ENCODE measurements at places on chromosomes 1 and 21.

GRCh38 chr1:58844176-58844575, 60.3 kb upstream of the JUN start:
- DNase-seq = no peak

GRCh38 chr1:27343639-27344025, 1.8 kb downstream of the SYTL1 start:
- DNase-seq = no peak

GRCh38 chr1:4965346-4966075, 311.1 kb downstream of the AJAP1 start:
- no peak for DNase-seq

GRCh38 chr1:21149855-21150432, 26.8 kb downstream of the EIF4G3 start:
- DNase-seq = no peak

GRCh38 chr1:162021124-162021523, 2.5 kb downstream of the OLFML2B start:
- no peak for DNase-seq

DNA sequence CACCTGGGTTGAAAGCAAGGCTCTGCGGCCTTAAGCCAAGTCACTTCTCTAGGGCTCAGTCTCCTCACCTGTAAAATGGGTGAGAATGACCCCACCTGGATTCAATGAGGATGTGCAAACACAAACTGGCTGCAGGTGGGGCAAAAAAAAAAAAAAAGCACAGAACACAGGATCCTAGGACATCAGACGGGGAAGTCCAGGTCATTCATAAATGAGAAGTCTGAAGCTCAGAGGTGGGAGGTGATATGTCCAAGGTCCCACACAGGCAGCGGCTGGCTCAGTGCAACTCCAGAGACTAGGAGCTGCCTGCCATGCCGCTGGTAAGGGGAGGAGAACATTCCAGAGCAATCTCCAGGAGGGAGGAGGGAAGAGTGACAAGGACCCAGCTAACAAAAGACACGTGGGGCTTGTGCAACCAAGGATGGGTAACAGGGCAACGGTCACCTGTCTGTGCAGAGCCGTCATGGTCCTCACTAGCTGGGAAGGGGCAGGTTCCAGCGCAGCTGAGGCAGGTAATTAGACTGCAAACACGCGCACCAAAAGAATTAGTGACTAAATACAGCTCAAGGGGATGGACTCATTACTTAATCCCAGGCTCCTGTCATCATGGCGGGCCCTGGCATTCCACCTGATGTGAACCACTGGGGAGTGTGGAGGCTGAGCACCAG, 19.5 kb downstream of the IFFO2 start:
- DNase-seq = no peak

DNA sequence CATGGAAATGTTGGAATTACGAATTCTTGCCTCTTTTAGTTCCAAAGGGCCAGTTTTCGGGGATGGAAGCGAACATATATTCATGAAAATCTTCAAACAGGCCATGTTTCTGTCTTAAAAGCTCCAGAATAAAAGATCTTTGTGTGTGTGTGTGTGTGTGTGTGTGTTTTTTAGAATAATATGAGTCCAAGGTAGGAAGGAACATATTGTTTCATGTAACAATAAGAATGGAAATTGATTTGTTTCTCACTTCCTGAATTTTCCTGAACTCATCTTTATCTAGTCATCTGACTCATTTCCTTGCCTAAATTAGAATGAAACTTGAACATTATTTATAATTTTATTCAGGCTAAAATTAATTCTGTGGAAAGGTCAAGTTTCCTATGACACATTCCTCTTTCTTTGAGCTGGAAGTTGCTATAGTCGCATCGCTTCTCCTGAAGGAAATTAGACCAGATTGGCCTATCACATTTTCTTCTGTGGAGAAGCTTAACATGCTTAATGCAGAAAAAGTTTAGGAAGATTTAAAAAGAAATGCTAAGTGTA, 805.1 kb upstream of the ADAMTS5 start:
- DNase-seq = no peak

GRCh38 chr1:236535662-236536161, 11.9 kb downstream of the LGALS8 start:
- DNase-seq = no peak

DNA sequence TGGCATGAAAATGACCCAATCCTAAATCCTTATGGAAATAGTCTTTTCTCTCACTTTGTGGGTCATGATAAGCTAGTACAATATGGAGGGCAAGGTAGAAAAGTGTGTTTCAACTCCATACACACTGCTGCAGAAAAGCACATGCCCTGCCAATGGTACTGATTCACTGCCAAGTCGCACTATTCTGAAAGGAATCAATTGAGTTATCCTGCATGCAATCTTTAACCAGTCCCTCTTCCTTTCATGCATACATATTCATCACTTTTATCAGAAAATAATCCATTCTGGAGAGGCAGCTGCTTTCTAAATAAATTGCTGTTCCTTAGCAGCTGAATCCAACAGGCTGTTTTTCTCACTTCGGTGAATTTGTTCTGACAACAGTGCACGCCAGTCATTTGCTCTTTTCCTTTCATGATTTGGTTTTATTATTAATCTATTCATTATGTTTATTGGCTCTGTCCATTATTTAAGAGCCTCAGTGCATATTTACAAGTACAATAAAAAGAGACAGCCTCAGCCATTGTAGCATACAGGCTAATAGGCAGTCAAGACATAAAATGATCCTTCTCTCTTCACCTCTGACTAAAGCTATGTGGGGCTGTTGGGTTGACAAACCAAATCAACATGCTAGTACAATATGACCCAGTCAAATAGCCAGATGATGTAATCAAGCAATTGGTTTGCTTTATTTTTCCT, 108.8 kb downstream of the CHD1L start:
- DNase-seq = no peak

DNA sequence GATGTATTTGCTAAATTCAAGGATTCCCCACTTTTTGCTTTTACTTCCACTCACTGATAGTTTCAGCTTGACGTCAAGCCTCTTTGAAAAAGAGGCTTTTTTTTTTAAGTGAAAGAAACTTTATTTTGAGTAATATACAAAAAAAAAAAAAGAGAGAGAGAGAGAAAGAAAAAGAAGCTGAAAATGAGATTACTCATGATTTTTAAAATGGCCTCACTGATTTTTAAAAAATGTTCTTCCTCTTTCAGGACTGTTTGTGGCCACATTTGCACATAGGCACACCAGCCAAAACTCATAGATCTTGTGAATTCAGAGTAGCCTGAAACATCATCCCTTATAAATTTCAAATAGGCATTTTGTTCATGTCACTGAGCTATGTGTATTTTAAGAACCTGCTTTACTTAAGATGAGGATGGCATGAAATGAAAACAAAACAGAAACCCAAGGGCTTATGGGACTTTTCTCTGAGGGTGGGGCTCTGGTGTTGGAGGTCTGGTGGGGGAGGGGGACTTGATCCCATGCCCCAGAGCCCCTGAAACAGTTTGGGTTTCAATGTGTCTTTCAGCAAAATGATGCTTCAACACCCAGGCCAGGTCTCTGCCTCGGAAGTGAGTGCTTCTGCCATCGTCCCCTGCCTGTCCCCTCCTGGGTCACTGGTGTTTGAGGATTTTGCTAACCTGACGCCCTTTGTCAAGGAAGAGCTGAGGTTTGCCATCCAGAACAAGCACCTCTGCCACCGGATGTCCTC, 6.1 kb downstream of the ATF3 start:
- no peak for DNase-seq

DNA sequence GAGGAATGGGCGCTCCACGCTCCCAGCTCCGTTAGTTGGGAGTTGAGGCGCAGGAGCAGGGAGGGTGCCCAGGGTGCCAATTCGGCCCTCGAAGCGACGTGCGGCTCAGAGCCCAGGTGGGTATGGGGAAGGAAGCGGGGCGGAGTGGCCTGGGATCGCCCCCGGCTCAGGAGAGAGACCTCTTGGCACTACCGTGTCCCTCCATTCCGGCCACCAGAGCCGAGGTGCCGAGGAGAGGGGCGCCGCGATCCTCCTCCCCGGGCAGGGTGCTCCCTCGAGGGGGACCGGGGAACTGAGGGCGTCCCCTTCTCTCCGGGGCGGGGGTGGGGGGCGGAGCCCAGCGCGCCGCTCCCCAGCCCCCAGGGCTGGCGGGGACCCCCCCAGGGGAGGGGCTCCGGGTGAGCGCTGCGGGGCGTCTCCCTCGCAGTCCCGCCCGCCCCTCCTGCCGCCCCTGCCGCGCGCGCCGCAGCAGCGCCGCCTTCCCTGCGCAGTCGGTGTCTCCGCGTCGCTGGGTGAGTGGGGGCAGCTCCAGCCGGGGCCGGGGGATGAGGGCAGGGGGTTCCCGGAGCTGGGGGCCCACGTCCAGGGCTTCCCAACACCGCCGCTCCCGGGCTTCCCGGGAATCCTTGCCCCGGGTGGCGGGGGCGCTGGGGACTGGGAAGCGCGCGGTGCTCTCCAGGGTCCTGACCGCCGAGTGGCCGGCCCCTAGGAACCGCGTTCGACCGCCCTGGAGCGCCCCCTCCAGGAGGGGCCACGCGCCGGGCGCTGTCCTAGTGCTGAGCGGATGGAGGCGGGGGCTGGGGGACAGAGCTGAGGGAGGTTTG, at the start of gene HPCA:
TSS of gene HPCA (plus strand) at position 488 of the 824 bp plus-strand sequence. CDS start 2,408 bp downstream, outside the sequence.
- no peak for DNase-seq

DNA sequence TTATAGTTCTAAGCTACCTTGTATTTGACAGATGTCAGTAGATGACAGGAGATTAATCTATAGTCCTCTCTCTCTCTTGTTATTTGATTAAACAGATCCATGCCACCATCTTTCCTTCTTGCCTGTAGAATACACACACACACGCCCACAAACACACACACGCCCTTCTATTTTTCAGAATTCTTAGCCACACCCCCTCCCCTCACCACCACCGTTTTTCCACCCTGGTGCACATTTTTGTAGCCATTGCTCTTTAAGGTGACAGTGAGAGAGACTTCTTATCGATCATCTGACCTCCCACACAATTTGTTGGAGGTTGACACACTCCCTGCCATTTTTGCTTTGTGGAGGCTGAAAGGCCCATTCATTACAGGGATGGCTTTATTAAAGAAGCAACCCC, 123.2 kb downstream of the NTNG1 start:
- no peak for DNase-seq

GRCh38 chr1:208604295-208604694, 360.1 kb upstream of the PLXNA2 start:
- no peak for DNase-seq

- peak; percentile 77 for DNase-seq
Measured at GRCh38 chr1:212857992-212858460, at the start of gene FLVCR1. Gene FLVCR1 (plus strand): TSS chr1:212858275. CDS start chr1:212858453, 178 bp downstream.

GRCh38 chr21:27258742-27259448, 292.0 kb upstream of the ADAMTS5 start:
- no peak for DNase-seq

DNA sequence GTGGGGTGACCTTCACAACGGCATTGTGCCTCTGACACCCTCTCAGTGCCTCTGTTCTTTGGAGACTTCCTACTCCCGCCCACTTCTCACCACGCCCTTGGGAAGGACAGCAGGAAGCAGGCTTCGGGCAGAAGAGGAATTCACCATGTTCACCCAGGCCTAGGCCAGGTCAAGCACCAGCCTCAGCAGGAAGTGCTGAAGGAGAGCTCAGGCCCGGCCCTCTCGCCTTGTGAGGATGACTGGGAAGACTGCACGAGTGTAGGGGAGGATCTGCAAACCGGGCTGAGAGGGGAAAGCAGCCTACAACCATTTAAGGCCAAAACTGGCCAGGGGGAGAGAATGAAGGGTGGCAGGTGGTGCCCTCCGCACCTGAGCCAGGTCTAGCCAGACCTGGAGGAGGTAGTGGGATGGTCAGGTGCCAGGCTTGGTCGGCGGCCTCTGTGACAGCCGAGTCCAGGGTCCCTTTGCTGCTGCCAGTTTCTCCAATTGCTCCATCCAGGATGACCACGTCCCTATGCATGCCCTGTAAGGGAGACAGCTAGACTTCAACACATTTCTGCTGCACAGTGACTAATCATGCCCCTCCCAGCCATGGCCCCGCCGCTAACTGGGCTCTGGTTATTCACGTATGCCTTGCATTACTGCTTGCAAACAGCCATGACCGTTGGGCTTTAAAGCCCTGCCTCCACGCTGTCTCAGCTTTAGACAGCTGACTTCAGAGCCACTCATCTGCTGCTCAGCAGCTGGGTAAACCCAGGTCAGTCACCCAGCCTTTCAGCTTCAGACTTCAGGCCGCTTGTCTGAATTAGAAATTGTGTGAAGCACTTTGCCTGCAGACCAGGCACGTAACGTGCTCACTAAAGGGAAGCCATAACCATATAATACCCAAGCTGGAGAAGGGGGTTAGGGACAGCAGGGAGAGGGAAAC, 8.9 kb downstream of the MRTO4 start:
- DNase-seq = no peak

GRCh38 chr21:29230551-29231261, 68.0 kb upstream of the BACH1 start:
- DNase-seq = no peak

DNA sequence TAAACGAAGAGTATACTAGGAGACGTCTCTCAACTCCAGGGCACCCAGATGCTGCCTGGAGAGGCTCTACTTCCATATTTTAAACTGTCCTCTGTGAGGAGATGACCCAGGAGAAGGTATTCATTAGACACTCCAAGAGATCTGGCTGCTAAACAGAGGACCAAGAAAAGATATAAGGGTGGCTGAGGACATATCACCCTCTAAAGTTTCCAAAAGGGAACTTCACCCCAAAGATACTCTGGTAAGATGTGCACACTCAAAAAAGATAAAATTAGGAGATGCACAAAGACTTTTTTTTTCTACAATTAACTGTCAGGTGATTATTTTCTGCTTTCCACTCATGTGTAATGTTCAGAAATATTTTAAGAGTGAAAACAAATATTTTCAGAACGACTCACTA, 1.4 kb downstream of the ZNF670 start:
- no peak for DNase-seq
